Suprapubic skin (tissue), 4 donors: ENCODE measurements at places on chromosomes 7 and 10.

GRCh38 chr7:64880322-64881297 lies 22.5 kb upstream of the ZNF273 start:
- DNase-seq = peak; percentile 53

- no peak for DNase-seq
Observed at GRCh38 chr10:15038416-15038815, 5.3 kb upstream of the OLAH start.

- no peak for DNase-seq
Observed at GRCh38 chr7:4076701-4077294, 605.3 kb upstream of the FOXK1 start.

- DNase-seq = no peak
Observed at GRCh38 chr10:49318028-49318427, 19.1 kb downstream of the C10orf71 start.

DNA sequence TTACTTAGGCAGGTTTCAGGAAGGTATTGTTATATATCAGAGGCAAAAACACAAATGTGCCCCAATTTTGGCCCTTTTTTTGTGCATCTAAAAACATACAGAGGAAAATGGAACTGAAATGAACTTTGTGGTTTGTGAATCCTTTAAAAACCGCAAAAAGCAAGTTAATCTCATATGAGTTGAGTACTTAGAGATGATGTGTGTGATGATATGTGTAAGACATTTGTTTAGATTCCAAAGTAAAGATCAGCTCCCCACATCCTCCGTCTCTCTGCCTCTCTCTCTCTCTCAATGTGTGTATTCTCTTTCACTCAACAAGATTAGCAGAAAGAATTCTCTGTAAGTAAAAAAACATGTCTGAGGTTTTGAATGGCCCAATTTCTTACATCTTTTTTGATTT lies 201.9 kb downstream of the MALRD1 start:
- DNase-seq = no peak

DNA sequence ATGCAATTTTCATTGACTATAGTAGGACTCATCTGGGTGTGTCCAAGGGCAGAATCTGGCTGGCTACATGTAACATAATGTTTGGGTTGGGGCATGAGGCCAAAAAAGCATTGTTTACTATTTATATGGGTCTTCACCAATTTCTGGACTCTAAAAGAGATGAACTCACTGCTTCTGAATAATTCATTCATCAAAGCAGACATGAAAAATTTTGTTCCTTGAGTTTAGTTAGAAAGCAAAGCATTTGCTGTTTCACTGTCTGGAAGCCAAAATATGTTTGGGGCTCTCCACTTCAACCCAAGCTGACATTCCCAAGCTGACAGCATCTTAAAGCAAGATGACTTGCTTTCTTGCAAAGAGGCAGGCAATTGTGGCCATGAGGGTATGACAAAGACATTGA lies 670.6 kb downstream of the SUGCT start:
- DNase-seq = no peak

DNA sequence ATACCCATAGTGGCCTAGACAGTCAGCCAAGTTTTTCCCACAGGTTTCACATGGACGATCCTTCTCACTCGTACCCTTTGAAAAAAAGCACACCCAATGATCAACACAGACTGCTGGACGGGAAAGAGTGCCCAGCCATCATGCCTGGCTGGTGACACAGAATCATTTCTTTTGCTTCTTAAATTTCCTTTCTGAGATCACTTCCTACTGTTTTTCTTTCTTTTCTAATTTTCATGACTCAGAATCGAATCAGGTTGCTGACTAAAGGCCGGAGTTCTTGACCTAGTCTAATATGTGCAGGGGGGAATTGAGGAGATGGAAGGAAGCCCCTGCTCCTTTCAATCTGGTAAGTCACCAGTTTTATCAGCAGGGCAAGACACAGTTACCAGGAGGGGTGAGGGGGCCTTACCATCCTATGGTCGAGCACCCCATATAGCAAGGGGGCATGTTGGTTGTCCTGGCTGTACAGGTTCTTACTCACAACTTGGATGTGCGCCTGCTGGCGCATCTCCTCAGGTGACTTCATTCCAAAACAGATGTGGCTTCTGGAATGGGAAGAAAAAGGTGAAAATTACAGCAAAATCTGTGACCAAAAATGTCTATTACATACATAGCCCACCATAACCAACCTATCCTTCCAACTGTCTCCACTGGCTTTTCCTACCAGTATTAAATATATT lies 3.5 kb downstream of the POLR3A start:
- DNase-seq = no peak
